ENCODE measurements at places on chromosomes 16 and 17.

DNA sequence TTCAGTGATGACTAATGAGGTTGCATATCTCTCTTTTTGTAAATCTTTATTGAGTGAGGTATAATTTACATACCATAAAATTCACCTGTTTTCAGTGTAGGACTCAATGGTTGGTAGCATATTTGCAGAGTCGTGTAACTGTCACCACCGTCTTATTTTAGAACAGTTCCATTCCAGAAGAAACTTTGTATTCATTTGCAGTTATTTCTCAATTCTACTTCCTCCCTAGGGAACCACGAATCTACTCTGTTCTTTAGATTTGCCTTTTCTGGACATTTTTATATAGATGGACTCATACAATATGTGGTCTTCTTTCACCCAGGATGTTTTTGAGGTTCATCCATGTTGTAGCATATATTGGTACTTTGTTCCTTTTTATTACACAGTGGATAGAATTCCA lies 3.7 kb downstream of the FTO start:
- DNase-seq = no peak

DNA sequence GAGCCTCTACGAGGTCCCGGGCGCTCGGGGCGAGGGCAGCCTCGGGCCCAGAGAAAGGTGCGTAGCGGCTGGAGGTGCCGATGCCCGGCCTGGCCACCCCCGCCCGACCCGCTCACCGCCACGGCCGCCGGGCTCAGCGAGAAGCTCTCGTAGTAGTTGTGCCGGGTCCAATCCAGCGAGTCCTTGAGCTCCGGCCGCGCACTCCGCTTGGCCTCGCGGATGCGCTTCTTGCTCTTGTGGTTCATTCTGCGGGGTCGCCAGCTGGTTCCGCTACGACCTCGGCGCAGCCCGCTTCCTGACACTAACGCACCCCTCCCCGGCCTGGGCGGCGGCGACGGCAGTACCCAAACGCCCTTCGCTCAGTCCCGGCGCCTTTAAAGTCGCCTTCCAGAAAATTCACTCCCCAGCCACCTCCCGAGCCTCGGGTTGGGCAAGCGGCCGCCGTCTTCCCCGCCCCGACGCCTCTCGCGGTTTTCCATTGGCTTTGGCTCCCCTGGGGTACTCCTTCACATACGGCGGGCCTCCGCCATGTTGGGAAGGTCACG lies at the start of gene JMJD6:
TSS of gene JMJD6 (minus strand) at position 376 of the 545 bp plus-strand sequence. CDS start at position 245, 131 bp downstream.
- DNase-seq = peak; percentile 98

DNA sequence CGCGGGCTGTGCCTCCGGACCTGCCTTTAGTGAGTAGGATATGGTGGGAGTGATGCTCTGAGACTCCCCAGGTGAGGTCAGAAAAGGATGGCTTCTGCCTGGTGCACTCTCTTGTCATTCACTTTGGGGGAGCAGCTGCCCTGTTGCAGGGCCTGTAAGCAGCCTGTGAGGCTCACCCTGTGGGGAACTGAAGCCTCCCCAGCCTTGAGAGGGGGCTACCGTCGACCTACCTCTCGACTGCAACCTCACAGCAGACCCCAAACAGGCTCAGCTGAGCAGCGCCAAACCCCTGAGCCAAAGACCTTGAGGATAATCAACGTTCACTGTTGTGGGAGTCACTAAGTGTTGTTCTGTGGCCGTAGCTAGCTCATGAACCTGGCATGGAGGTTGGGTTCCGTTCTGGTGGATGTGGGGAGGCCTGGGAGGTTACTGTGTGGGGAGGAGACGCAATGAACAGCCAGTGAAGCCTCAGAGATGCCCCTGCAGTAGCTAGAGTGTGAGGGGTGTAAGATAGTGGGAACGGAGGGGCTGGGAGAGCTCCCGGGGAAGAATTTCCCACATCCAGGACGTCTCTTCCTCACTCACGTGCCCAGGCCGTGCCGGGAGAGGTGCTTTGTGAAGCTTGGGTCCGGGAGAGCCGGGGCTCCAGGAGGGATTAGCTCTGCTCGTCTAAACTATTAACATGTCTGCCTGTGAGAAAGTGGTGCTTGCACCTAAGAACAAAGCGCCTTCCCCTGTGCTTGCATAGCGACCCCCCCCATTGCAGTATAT lies 38.8 kb downstream of the METRNL start:
- no peak for DNase-seq

- DNase-seq = no peak
Observed at GRCh38 chr17:14921936-14922335, 343.2 kb downstream of the PMP22 start.

DNA sequence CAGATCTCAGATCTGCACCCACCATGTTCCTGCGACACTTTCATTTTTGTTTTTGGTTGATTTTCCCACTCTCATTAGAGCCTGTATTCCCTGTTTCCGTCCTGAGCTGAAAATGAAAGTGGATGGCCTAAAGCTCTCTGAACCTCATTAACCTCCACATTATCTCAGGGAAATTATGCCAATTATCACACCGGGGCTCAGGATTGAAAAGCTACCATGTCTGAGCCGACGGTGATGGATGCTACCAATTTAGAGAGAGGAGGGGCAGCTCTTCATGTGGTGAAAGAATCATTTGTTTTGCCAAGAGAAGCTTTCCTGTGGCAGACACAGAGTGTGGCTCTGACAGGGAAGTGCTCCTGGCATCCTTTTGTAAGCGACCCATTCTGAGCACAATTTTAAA lies 410.4 kb upstream of the CDH11 start:
- no peak for DNase-seq

- DNase-seq = no peak
Observed at GRCh38 chr16:21327046-21327445, 49.0 kb upstream of the CRYM start.

- no peak for DNase-seq
Observed at GRCh38 chr17:6554871-6555330, 1.5 kb downstream of the PITPNM3 start.

DNA sequence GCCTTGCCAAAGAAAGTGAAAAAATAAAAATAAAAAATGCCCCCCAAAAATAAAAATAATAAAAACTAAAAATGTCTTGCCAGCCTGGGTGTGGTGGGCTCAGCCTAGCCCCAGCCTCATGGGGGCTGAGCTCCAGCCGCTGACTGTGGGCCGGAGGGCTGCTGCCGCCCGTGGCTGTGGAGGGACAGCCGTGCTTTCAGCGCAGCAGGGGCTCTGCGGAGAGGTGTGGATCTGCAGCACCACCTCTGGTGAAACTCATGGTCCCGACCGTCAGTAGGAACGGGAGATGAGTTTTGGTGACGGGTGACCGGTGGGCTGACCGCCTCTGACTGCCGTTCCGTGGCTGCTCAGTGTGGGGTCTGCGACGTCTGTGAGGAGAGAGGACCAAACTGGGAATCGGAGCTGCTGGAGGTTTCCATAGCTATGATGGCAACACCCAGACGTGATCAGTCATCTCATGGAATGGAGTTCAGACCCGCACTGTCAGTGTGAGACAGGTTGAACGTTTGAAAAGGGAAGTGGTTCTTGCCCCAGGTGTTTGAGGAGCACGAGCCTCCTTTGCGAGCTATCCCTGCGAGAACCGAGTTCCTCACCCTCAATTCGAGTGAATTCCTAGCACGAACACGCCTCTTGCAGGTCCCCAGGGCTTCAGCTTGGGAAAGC lies 12.0 kb upstream of the RPL13 start:
- no peak for DNase-seq

GRCh38 chr16:57999971-58000705 lies at the start of gene ZNF319:
TSS of gene ZNF319 (minus strand) at chr16:58000672. CDS start at chr16:57998265, 2,407 bp downstream.
- DNase-seq = peak; percentile 41

DNA sequence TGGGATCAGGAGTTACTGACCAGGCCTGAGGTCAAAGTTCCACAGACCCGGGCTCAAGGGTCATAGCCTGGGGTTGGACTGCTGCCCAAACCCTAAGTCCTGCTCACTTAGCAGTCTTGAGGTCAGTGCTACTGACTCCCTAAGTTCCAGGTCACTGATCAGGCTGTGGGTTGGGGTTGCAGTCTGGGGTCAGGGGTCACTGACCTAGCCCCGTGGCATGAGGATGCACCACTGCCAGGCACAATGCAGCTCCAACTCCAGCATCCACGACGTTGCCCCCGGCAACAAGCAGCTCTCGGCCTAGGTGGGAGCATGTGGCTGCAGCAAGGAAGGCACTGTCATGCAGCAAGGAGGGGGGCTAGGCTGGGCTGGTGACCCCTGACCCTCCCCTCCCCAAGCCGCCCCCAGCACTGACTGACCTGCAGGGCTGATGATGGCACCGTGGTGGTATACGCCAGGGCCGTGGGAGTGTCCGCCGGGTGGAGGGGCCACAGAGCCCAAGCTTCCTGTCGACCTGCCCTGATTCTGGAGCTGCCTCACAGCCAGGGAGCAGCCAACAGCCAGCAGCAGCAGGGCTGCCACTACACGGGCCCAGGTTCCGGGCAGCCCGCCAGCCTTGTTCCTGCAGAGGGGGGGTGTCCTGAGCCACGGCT lies 1.1 kb downstream of the GGT6 start:
- no peak for DNase-seq

DNA sequence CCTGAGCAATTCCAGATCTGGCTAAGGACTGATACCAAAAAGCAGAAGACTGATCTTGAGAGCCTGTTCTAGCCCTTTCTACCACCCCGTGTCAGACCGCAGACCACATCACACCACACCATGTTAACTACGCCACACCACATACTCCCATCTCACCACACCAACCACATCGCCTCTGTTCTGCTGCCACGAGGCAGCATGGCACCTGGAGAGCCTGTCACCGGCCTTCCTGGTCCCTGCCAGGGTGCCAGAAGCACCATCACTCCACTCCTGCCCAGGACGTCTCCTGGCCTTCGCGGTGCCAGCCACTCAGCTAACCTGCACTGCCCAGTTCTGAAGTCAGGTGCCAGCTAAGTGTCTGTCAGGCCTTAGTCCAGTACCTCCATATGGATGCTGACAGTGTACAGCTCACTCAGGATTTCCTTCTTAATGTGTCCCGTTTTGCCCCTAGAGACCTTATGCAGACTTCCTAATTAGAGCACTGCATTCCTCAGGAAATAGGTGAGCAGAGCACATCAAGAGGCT lies 37.2 kb upstream of the BCAR1 start:
- no peak for DNase-seq

DNA sequence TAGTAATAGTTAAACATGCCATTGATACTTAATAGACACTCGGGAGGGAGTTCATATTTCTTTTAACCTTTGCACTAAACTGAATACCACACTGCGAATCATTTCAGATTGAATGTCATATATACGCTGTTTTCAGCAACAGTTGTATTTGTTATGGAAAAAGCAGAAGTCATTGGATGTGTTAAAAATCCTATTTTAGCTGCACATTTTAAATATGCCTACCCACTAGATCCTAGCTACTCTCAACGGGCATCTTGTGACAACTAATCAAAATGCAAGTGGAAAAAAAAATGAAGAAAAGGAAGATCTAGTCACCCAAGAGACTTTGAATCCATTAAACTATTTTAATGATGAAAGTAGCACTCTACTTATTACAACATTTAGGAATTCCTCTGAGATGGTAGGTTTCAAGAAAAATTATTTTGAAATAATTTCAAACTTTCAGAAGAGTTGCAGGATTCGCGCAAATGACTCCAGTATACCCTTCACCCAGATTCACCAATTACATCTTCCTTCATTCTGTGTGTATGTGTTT lies 51.4 kb upstream of the MNT start:
- DNase-seq = peak; percentile 71

DNA sequence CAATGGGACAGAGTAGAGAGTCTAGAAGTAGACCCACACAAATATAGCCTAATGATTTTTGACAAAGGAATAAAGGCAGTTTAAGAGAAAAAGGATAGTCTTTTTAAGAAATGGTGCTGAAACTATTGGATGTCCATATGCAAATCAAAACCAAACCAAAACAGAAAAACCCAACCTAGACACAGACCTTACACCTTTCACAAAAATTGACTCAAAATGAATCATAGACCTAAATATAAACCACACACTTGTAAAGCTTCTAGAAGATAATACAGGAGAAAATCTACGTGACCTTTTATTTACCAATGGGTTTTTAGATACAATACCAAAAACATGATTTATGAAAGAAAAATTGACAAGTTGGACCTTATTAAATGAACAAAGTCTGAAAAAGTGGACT lies 66.4 kb upstream of the MPHOSPH6 start:
- DNase-seq = no peak

DNA sequence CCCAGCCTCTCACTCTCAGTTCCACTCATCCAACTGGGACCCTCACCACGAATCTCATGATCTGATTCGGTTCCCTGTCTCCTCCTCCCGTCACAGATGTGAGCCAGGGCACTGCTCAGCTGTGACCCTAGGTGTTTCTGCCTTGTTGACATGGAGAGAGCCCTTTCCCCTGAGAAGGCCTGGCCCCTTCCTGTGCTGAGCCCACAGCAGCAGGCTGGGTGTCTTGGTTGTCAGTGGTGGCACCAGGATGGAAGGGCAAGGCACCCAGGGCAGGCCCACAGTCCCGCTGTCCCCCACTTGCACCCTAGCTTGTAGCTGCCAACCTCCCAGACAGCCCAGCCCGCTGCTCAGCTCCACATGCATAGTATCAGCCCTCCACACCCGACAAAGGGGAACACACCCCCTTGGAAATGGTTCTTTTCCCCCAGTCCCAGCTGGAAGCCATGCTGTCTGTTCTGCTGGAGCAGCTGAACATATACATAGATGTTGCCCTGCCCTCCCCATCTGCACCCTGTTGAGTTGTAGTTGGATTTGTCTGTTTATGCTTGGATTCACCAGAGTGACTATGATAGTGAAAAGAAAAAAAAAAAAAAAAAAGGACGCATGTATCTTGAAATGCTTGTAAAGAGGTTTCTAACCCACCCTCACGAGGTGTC lies 26.6 kb downstream of the STH start:
- no peak for DNase-seq

DNA sequence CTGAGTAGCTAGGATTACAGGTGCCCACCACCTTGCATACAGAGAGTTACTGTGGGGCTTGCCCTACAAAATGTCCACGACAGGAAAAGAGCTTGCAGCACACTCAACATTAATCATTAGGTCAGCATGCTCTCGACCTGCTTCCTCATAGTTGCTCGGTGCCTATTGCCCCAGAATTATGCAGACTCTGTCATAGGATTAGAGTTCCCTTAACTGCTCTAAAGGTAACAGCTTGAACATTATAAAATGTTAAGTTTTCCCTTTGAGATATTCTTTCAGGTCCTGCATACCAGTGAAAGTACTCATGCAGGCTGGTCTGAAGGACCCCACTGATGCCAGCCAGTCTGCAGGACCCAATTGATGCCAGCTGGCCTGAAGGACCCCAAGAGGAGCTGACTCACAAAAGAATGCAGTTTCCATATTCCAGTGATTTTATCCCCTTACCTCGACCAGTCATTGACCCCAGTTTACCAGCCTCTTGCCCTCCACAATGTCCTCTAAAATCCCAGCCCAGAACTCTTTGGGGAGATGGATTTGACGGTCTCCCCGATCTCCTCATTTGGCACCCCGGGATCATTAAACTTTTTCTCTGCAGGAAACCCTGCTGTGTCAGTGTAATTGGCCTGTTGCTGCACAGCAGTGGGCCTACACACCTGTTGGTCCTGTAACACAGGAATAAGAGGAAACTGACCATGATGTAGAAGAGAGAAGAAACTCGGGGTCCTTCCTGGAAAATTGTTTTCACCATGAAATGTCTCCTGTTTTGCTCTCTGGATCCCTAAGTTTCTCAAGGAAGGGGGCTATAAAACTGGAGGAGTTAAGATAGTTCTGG lies 10.6 kb downstream of the ICAM2 start:
- DNase-seq = peak; percentile 76
